ENCODE measurements at places on chromosomes 1 and 21.

DNA sequence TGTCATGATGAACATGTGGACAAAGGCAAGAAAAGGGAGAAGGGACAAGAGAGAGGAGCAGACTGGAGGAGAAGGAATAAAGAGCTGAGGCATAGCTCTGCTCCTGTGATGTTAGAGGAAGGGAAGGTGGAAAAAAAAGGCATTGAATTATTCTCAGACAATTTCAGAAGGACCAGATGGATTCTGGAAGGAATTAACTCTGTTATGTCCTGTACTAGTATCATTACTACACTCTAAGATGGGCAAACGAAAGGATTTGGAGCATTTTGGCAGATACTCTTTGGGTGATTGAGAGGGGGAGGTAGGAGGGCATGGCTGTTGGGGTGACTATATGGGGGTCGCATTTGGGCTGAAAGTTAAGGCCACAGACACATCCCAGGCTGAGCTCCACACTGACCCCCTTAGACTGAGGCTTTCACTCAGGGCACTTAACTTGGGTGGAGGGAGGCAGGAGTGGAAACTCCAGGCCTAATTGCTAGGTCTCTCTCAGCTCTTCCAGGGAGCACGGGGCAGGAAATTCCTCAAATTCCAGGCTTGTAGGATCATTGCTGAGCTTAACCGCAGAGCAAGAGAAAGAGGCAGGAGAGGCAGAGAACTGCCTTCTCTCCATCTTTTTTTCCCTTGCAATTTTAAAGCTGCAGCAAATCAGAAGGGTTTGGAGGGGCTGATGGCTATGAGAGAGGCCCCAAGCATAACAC is 25.9 kb downstream of the KIRREL1 start:
- no peak for DNase-seq

DNA sequence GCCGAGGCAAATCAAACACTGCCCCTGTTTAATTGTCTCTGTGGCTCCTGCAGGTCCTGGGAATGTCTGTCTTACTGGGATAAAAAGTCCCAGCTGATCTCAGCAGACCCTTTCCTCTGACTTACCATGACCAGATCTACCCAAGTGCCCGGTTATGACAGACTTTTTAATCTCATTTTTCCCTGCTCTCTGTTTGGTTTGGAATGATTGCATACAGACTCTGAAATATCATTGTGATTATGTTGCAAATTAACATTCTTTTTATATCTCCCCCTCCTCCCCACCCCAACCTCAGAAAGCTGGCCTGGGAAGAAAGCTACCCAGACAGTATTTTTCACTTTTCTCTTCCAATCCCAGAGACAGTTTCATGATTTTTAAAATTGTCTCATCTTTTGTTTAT is 16.3 kb downstream of the RAB7B start:
- DNase-seq = no peak

- no peak for DNase-seq
Measured at GRCh38 chr1:245108246-245108645, 46.5 kb upstream of the KIF26B start.

GRCh38 chr1:85406887-85407533 is 57.9 kb downstream of the DDAH1 start:
- no peak for DNase-seq
